ENCODE measurements at places on chromosomes 12 and 14.

GRCh38 chr14:72013721-72014345 is 81.6 kb downstream of the RGS6 start:
- no peaks in the 10 kb centered on the region for H3K36me3 ChIP-seq
- H3K27ac ChIP-seq = no peak overlapping the region
- no peak for DNase-seq
- H3K4me1 ChIP-seq = no peaks in the 10 kb centered on the region

DNA sequence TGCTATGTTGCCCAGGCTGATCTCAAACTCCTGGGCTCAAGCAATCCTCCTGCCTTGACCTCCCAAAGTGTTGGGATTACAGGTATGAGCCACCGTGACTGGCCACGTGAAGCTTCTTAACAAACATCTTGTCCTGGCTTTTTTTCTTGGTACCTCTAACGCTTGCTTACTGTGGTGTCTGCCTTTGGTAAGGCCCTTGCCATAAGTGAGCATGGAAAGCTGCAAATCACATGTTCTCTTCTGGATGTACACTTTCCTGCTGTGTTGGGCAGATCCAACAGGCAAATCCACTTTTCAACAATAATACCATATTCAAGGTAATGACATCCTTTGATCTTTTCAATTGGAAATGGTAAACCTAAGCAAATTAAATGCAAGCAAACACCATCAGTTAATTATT is 54.6 kb downstream of the ARF6 start:
- DNase-seq = no peak
- H3K4me1 ChIP-seq = peaks cover 28% of the 10 kb centered on the region
- no peaks in the 10 kb centered on the region for H3K36me3 ChIP-seq
- H3K27me3 ChIP-seq = no peaks in the 10 kb centered on the region
- no peak overlapping the region for H3K4me3 ChIP-seq
- H3K27ac ChIP-seq = peak overlapping the region; percentile 86

GRCh38 chr14:77426396-77426795 is 3.1 kb upstream of the NOXRED1 start:
- no peaks in the 10 kb centered on the region for H3K4me1 ChIP-seq
- H3K36me3 ChIP-seq = peaks cover 83% of the 10 kb centered on the region
- H3K4me3 ChIP-seq = no peak overlapping the region

- H3K36me3 ChIP-seq = no peaks in the 10 kb centered on the region
- no peak overlapping the region for H3K27ac ChIP-seq
- H3K27me3 ChIP-seq = no peaks in the 10 kb centered on the region
- H3K4me3 ChIP-seq = no peak overlapping the region
- no peaks in the 10 kb centered on the region for H3K4me1 ChIP-seq
- DNase-seq = no peak
These were observed 140.8 kb upstream of the NEDD1 start for GRCh38 chr12:96766232-96766631.

DNA sequence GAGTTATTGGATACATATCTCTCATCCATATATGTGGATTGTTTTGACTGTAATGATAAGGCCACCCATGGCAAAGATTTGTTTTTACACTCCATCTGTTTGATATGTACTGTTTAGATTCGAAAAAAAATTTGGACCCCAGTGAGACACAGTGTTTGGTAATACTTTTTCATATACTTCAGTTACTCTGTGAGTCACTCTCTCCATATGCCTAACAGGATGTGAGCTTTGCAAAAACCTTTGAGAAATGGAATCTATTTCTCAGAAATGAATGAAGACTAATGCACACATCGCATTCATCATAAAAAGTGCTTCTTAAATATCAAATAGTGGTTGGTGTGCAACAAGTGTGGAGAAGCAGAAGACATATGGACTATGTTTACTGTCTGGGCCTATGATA is 781.5 kb downstream of the SLC6A15 start:
- no peaks in the 10 kb centered on the region for H3K4me1 ChIP-seq
- H3K27me3 ChIP-seq = no peaks in the 10 kb centered on the region
- H3K27ac ChIP-seq = no peak overlapping the region

- DNase-seq = no peak
- H3K27me3 ChIP-seq = no peaks in the 10 kb centered on the region
- H3K27ac ChIP-seq = no peak overlapping the region
- no peak overlapping the region for H3K4me3 ChIP-seq
- peaks cover 12% of the 10 kb centered on the region for H3K4me1 ChIP-seq
These were observed 53.3 kb downstream of the BEGAIN start for GRCh38 chr14:100533656-100534485.

- H3K4me3 ChIP-seq = no peak overlapping the region
- no peak for DNase-seq
These were observed 93.0 kb downstream of the SLC41A2 start for GRCh38 chr12:104865080-104865479.

- H3K4me3 ChIP-seq = no peak overlapping the region
- H3K4me1 ChIP-seq = no peaks in the 10 kb centered on the region
- H3K27me3 ChIP-seq = peaks cover 31% of the 10 kb centered on the region
These were observed 27.6 kb upstream of the RFLNA start for GRCh38 chr12:124267205-124267778.

DNA sequence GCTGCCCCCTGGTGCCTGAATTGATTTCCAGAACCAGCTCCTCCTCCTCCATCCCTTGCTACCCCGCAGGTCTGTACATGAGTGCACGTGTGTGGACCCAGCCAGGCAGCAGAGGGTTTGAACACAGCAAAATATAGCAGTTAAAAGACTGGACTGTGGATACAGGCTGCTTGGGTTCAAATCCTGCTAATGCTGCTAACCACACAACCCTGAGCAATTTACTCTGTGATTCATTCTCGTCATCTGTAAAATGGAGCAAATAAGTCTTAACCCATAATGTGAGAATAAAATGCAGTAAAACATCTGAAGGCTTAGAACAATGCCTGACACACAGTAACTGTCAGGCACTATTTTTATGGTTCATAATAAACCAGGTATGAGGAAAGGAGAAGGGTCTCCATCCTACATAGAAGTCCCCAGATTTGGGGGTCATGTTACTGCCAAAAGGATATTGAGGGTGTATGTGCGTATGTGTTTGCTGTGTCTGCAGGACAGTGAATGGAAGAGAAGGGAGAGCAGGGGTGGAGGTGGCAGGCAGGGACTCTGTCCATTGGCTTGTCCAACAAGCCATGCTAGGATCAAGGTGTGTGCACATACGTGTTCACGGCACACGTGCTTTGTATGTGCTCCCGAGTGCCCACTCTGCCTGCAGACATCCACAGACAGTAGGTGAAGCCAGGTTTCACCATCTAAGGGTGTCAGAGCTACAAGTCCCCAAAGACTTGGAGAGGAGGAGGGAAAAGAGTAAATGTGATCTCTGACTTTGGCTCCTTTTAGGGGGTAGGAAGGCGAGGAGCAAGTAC is 1.5 kb upstream of the STAT6 start:
- peaks cover 11% of the 10 kb centered on the region for H3K4me1 ChIP-seq
- H3K27ac ChIP-seq = peak overlapping the region; percentile 91

DNA sequence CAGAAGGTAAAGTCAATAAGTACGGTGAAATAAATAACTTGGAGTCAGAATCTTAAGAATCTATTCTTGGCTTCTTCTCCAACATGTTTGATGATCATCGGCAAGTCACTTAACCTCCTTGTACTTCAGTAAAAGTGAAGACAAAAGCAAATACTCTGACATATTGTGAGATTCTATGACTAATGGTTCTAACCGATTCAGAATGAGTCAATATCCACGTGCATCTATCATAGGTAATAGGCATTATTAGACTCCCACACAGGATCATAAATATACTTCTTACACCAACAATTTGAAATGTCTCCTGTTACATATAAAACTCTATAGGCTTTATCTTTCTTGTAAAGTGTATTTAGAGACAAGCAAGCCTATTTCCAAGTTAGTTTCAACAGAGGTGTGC is 144.4 kb upstream of the ATXN7L3B start:
- no peaks in the 10 kb centered on the region for H3K27me3 ChIP-seq
- no peaks in the 10 kb centered on the region for H3K4me1 ChIP-seq
- no peaks in the 10 kb centered on the region for H3K36me3 ChIP-seq
- DNase-seq = no peak
- no peak overlapping the region for H3K27ac ChIP-seq
- H3K4me3 ChIP-seq = no peak overlapping the region

- H3K36me3 ChIP-seq = no peaks in the 10 kb centered on the region
- DNase-seq = no peak
- no peak overlapping the region for H3K4me3 ChIP-seq
- H3K27me3 ChIP-seq = peaks cover 2% of the 10 kb centered on the region
- no peaks in the 10 kb centered on the region for H3K4me1 ChIP-seq
These were observed 79.2 kb upstream of the RBM19 start for GRCh38 chr12:114045349-114045748.

DNA sequence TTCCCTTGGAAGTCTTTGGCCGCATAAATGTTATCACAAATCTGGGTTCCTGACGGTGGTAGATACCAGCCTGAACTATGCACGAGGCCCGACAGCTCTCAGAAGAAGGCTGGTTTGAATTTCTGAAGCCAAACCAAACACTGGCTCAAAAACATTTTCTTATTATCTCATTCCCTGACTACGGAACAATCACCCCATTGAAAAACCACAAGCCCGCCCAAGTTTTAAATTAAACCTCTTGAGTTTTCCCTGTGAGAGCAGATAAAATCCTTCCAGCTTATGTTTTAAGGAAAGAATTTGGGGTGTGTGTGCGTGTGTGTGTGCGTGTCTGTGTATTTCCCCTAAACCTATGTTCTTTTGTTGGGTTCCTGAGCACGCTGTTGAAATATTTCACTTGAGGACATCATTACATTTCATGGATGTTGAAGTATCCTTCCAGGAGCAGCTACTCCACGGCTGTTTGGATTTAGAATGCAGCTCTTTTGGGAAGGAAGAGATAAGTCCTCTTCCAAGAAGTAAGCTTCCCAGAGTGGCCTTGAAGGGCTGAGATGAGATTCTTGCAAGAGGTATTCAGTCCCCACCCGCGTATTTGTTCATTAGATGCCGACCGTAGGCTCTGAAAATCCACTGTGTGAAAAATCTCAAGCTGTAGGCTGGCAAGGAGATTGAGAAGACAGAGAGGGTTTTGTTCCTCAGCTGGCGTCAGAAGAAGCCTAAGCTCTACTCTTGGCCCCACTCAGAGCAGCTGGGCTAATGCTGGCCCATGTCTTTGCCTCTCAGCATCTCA is 131.0 kb upstream of the NCOR2 start:
- H3K4me3 ChIP-seq = no peak overlapping the region
- no peak for DNase-seq
- no peak overlapping the region for H3K27ac ChIP-seq

DNA sequence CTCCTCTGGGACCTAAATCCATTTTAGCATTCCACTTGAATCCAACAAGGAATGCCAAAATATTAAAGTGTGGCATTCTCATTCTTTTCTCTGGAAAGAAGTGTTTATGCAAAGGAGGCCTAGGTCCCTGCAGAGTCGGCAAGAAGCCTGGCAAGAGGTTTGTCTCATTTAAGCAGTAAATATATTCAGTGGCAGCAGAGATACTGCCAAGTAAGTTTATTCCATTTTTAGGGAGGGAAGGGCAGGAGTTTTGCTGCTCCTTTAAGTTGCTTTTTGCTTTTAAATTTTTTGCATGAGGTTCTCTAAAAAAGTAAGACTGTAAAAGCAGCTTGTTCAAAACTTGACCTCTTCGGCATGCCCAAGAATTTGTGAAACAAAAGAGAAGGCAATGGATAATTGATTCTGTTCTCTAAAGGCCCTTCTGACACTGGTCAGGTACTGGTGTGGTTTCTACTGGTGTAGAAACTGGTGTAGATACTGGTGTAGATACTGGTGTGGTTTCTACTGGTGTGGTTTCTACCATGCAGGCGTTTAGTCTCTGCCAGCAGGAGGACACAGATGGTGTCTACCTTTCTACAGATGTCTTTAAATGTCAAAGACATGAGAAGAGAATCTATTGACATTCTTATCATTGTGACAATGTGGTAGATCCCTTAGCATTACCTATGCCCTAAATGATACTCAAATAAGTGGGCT is 107.3 kb downstream of the SAMD4A start:
- no peak overlapping the region for H3K27ac ChIP-seq
- H3K27me3 ChIP-seq = no peaks in the 10 kb centered on the region
- H3K4me3 ChIP-seq = no peak overlapping the region
- no peaks in the 10 kb centered on the region for H3K36me3 ChIP-seq
- DNase-seq = no peak

DNA sequence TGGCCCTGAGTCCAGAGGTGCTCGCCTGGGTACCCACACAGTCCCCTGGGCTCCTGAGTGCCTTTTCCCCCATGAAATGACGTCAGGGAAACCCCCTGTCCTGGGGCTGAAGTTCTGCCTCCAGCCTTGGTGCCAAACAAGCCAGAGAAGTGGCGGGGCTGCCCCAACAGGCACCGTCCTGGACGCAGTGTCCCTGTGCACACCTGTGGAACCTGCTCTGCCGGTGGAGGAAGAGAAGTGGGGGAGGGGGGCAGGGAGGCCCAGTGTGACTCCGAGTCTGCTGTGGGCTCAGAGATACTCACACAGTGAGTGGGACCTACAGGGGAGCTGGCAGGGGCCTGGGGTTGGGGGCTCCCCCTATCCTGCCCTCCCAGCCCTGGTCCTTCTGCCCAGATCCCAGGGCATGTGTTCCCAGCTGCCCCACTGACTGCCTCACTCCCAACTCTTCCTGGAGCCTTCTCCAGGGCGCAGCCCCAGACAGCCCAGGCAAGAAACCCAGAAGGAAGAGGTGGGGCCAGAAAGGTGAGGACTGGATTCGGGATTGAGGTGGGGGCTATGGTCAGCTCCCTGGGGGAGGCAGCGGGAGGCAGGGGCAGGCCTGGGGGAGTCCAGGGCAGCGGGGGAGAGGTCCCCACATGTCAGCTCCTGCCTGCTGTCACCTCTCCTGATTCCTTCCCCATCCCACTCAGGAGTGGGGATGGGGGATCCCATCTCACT is 24.7 kb downstream of the CCDC85C start:
- H3K27ac ChIP-seq = no peak overlapping the region
- no peak for DNase-seq
- H3K4me1 ChIP-seq = no peaks in the 10 kb centered on the region
- no peaks in the 10 kb centered on the region for H3K27me3 ChIP-seq
- H3K36me3 ChIP-seq = no peaks in the 10 kb centered on the region

DNA sequence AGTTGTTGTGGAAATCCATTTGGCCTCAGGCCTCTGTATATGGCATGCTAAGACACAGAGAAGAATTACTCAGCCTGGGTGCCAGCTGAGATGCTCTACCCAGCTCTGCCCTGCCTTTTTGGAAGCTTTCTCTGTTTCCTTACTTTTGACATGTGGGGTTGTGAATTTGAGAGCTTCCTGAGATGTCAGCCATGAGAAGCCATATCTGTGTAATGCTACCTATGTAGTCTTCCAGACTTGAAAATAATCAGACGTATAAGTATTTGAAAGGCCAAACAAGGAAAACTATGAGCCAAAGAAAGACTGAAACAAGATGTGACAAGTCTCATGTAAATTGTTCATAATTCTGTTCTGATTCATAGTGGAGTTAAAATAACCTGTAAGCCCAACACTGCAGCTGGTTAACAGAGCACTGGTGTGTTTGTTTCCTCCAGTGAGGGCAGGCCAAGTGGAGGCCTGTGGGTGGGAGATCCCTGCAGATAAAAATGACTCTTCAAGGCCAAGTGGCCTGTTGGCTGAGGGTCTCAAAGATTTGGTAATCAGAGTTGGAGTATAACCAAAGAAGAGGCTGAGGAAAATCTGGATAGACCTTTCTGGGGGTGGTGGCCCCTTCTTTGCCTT is 94.0 kb downstream of the TMX1 start:
- no peak for DNase-seq
- no peak overlapping the region for H3K27ac ChIP-seq
- peaks cover 7% of the 10 kb centered on the region for H3K27me3 ChIP-seq
- no peaks in the 10 kb centered on the region for H3K4me1 ChIP-seq
- H3K4me3 ChIP-seq = no peak overlapping the region

- H3K4me3 ChIP-seq = peak overlapping the region; percentile 74
- peaks cover 36% of the 10 kb centered on the region for H3K4me1 ChIP-seq
- H3K27me3 ChIP-seq = no peaks in the 10 kb centered on the region
- peaks cover 3% of the 10 kb centered on the region for H3K36me3 ChIP-seq
These were observed 1.3 kb downstream of the UNG start for GRCh38 chr12:109098651-109099050.

- DNase-seq = no peak
- H3K27ac ChIP-seq = no peak overlapping the region
These were observed 89.9 kb downstream of the BORCS5 start for GRCh38 chr12:12446786-12447185.

All from T-cell (primary cell).